ENCODE measurements at places on chromosomes 16 and 17. TPM values are rescaled to one million over a fixed set of nuclear protein-coding genes. Genes with fewer than 3 reads are reported as not detected.
A peak's percentile ranks its signal among the peaks of the same experiment; 100 is the strongest.

DNA sequence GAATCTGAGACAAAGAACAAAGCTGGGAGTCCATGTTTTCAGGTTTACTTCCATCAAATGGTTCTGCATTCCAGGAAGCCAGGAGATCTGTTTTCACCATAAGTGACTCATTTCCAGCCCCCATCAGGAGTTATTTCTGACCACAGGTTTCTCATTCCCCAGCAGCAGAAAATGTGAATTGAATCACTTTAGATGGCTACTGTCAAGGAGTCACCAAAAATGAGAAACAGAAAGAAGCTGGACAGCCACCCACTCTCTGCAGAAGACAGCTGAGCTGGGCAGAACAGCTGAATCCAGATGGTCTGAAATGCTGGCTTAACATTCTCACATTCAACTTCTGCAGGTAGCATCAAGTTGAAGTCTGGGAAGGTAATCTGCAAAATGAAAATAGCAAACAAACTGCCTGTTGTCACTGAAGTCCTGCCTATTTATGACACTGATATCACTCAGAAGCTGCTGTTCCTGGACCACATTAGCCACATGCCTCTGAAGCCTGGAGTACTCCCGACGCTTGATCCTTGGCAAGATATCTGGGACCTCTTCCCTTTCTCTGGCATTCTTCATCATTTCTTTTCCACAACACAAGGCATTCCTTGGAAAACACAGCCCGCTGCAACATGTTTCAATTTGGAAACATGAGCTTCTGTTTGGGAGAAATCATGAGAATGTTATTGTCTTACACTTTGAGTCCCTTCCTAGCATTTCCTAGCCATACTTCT, 15.3 kb downstream of the CCL11 start:
- DNase-seq = peak; percentile 32
- H3K27ac ChIP-seq = peak overlapping the region; percentile 36
- no peaks in the 10 kb centered on the region for H3K27me3 ChIP-seq
- peaks cover 5% of the 10 kb centered on the region for H3K4me1 ChIP-seq
- no peaks in the 10 kb centered on the region for H3K36me3 ChIP-seq
- no peak overlapping the region for H3K4me3 ChIP-seq

DNA sequence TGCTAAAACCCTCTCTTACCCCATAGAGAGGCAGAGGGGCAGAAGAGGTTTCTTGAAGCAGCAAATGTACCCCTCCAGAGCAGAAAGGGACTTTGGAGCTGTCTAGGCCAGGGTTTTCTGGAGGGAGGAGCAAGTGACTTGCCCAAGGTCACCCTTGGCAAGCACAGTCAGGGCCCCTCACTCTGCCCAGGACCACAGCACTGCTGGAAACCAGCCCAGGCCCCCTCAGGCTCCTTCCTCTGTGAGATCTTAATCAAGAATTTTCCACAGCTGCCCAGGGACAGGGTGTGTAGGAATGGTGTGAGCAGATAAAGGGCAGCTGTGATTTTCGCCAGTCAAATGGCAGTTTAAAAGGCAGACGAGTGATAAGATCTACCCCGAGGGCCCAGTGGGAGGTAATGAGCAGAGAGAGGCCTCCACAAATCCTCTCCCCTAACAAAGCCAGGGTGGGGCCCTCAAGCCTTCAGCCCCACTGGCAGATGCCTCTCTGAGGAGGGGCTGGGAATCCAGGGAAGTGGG, 3.9 kb upstream of the SLC12A3 start:
- H3K36me3 ChIP-seq = no peaks in the 10 kb centered on the region
- H3K27ac ChIP-seq = no peak overlapping the region
- peak; percentile 77 for DNase-seq
- H3K27me3 ChIP-seq = no peaks in the 10 kb centered on the region

Gene CLEC18B
- total RNA-seq = 1.9 TPM

GRCh38 chr16:85390511-85391174, 222.5 kb upstream of the GSE1 start:
- H3K4me1 ChIP-seq = peaks cover 5% of the 10 kb centered on the region
- H3K27me3 ChIP-seq = no peaks in the 10 kb centered on the region
- no peak overlapping the region for H3K27ac ChIP-seq
- H3K36me3 ChIP-seq = no peaks in the 10 kb centered on the region

DNA sequence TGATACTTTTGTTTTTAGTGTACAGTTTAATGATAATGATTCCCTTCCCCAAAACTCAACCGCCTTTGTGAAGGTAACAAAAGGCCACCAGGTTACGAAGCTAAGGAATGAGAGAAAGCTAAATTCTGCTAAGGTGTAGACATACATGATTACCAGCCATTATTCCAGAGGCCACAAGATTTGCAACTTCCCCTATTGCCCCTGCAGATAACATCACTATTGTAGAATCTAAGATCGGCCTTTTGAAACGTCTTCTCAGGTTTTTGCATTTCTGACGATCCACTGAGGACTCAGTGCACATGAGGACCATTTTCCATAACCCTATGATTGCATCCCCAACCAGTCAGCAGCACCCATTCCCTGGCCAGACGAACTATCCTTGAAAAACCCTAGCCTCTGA, 33.9 kb upstream of the SNN start:
- H3K4me1 ChIP-seq = peaks cover 7% of the 10 kb centered on the region
- DNase-seq = no peak
- H3K27ac ChIP-seq = no peak overlapping the region
- no peak overlapping the region for H3K4me3 ChIP-seq
- no peaks in the 10 kb centered on the region for H3K36me3 ChIP-seq
- no peaks in the 10 kb centered on the region for H3K27me3 ChIP-seq

- H3K27ac ChIP-seq = no peak overlapping the region
- H3K36me3 ChIP-seq = no peaks in the 10 kb centered on the region
- DNase-seq = no peak
Observed at GRCh38 chr17:50240851-50241250, 33.4 kb upstream of the TMEM92 start.

GRCh38 chr17:81339191-81339533, 44.1 kb upstream of the SLC38A10 start:
- no peak overlapping the region for H3K4me3 ChIP-seq
- no peaks in the 10 kb centered on the region for H3K36me3 ChIP-seq
- DNase-seq = no peak
- peaks cover 4% of the 10 kb centered on the region for H3K27me3 ChIP-seq

DNA sequence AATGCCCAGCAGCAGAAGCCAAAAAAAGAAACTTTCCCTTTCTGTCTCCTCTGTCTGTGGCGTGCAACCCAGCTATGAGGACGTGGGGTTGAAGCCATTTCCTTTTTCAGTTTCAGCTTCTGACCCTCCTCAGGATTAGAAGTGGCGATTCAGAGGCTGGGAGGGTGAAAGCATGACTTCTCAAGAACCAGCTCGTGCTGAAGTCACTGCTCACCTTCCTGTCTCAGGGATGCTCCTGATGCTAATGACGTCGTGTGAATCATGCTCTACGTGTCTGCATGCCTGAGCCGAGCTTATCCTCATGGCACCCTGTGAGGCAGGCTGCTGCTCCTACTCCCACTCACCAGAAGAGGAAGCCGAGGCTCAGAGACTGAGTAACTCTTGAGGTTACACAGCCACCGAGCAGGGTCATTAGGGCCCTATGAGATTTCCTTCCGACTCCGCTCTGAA, 5.7 kb upstream of the LPO start:
- DNase-seq = no peak
- no peaks in the 10 kb centered on the region for H3K4me1 ChIP-seq
- H3K4me3 ChIP-seq = no peak overlapping the region
- H3K36me3 ChIP-seq = no peaks in the 10 kb centered on the region
- H3K27ac ChIP-seq = no peak overlapping the region

- no peak overlapping the region for H3K4me3 ChIP-seq
- H3K36me3 ChIP-seq = no peaks in the 10 kb centered on the region
- DNase-seq = no peak
- no peak overlapping the region for H3K27ac ChIP-seq
Observed at GRCh38 chr16:77060614-77061013, 130.4 kb upstream of the MON1B start.

- H3K27me3 ChIP-seq = no peaks in the 10 kb centered on the region
- no peak overlapping the region for H3K4me3 ChIP-seq
- no peak overlapping the region for H3K27ac ChIP-seq
- peaks cover 41% of the 10 kb centered on the region for H3K36me3 ChIP-seq
- peaks cover 19% of the 10 kb centered on the region for H3K4me1 ChIP-seq
Observed at GRCh38 chr17:76053246-76054111, 18.8 kb downstream of the SRP68 start.

GRCh38 chr16:71289732-71290062, 495 bp upstream of the CMTR2 start:
- H3K4me3 ChIP-seq = no peak overlapping the region
- H3K27ac ChIP-seq = no peak overlapping the region
- H3K4me1 ChIP-seq = no peaks in the 10 kb centered on the region
- no peaks in the 10 kb centered on the region for H3K27me3 ChIP-seq
- peaks cover 19% of the 10 kb centered on the region for H3K36me3 ChIP-seq
- DNase-seq = no peak

- H3K27me3 ChIP-seq = no peaks in the 10 kb centered on the region
- H3K4me3 ChIP-seq = no peak overlapping the region
- H3K27ac ChIP-seq = peak overlapping the region; percentile 61
- peaks cover 15% of the 10 kb centered on the region for H3K4me1 ChIP-seq
Observed at GRCh38 chr17:64240261-64240740, 22.8 kb downstream of the TEX2 start.

DNA sequence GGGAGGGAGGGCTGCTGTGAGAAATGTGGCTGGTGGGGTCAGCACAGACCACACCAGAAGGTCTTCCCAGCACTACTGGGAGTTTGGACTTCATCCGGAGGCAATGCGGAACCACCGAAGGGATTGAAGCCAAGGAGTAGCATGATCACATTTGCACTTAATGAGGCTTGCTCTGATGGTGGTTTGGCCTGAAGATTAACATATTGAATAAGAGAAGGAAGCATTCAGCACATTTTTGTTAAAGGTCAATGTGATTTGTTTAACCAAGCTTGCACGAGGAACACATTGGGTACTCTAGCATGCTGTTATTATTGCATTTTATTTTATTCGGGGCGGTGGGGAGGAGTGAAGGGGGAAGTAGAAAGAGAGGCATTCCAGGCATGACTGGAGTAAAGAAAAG, 378.6 kb downstream of the UTP18 start:
- no peaks in the 10 kb centered on the region for H3K36me3 ChIP-seq
- no peak overlapping the region for H3K27ac ChIP-seq
- peaks cover 13% of the 10 kb centered on the region for H3K4me1 ChIP-seq
- peaks cover 9% of the 10 kb centered on the region for H3K27me3 ChIP-seq

- no peaks in the 10 kb centered on the region for H3K4me1 ChIP-seq
- no peaks in the 10 kb centered on the region for H3K27me3 ChIP-seq
- H3K4me3 ChIP-seq = no peak overlapping the region
- H3K27ac ChIP-seq = no peak overlapping the region
- no peaks in the 10 kb centered on the region for H3K36me3 ChIP-seq
- DNase-seq = no peak
Observed at GRCh38 chr16:50933262-50933661, 191.4 kb downstream of the CYLD start.

DNA sequence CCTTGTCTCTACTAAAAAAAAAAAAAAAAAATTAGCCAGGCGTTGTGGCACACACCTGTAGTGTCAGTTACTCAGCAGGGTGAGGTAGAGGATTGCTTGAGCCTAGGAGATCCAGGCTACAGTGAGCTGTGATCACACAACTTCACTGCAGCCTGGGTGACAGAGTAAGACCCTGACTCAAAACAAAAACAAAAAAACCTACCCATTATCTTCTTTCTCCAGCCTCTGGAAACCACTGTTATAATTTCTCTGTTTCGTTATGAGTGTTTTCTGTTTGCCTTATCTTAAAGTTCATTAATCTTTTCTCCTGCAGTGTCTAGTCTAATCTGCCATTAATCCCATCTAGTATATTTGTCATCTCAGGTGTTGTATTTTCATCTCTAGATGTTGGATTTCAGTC, 18.6 kb upstream of the CLTC start:
- H3K4me1 ChIP-seq = no peaks in the 10 kb centered on the region
- no peak for DNase-seq
- H3K4me3 ChIP-seq = no peak overlapping the region
- H3K27ac ChIP-seq = no peak overlapping the region
- peaks cover 13% of the 10 kb centered on the region for H3K36me3 ChIP-seq

GRCh38 chr16:24689128-24689527, 40.3 kb upstream of the TNRC6A start:
- no peak overlapping the region for H3K27ac ChIP-seq
- no peaks in the 10 kb centered on the region for H3K27me3 ChIP-seq
- H3K4me1 ChIP-seq = peaks cover 7% of the 10 kb centered on the region
- H3K36me3 ChIP-seq = no peaks in the 10 kb centered on the region
